ENCODE measurements at places on chromosomes 2 and 18.
A peak's percentile ranks its signal among the peaks of the same experiment; 100 is the strongest.

DNA sequence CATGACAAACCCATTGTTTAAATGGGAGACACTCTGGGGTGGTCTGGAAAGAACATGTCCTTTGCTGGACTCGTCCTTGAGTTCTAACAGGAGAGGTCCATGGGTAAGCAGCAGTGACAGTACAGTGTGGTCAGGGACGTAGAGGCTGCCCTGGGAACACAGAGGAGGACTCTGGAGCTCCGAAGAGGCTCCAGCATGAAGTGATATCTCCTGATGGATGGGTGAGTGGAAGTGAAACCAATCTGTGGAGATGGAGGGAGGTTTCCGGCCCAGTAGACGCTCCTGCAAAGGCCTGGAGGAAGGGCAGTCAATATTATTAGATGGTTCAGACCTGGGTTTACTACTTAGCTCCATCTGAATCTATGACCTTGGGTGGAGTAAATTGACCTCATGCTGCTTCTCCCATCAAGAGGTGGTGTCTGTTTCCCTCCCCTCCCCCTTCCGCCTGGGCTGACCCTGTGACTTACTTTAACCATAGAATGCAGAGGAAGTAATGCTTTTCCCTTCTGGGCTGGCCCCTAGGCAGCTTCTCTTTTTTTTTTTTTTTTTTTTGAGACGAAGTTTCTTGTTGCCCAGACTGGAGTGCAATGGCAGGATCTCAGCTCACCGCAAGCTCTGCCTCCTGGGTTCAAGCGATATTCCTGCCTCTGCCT lies 2.3 kb upstream of the TFCP2L1 start:
- no peak for DNase-seq

- DNase-seq = no peak
Observed at GRCh38 chr2:155412598-155412997, 714.1 kb downstream of the KCNJ3 start.

- no peak for DNase-seq
Observed at GRCh38 chr2:196268538-196269338, 97.4 kb upstream of the STK17B start.

- peak; percentile 72 for DNase-seq
Observed at GRCh38 chr18:46917108-46917802, at the start of the genes KATNAL2 and PIAS2. Gene KATNAL2, plus strand, starts transcription at chr18:46917602. Its CDS starts 29,271 bp downstream, at chr18:46946873. Gene PIAS2, minus strand, starts transcription at chr18:46917507. Its CDS starts 162 bp downstream, at chr18:46917345.

DNA sequence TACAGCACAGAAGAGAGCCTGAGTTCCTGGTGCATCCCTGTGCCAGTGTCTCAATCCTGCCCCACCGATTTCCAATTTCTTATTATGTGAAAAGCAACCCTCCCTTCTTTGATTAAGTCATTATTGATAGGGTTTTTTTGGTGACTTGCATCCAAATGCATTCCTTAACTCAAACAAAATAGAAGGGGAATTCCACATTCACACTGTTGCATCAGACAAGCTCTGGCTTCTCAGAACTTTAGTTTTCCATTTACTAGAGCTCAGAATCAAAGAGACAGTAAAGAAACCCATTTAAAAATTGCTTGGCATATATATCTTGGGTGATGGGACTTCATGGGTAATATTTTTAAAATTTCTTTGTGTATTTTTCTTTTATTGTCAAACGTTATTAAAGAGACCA lies 13.8 kb upstream of the TMEM200C start:
- DNase-seq = no peak
